ENCODE measurements at places on chromosomes 5 and 9.

- no peak for DNase-seq
Measured at GRCh38 chr9:121949364-121949763, 143.7 kb downstream of the TTLL11 start.

- no peak for DNase-seq
Measured at GRCh38 chr5:180208435-180209081, 453 bp downstream of the RASGEF1C start.

DNA sequence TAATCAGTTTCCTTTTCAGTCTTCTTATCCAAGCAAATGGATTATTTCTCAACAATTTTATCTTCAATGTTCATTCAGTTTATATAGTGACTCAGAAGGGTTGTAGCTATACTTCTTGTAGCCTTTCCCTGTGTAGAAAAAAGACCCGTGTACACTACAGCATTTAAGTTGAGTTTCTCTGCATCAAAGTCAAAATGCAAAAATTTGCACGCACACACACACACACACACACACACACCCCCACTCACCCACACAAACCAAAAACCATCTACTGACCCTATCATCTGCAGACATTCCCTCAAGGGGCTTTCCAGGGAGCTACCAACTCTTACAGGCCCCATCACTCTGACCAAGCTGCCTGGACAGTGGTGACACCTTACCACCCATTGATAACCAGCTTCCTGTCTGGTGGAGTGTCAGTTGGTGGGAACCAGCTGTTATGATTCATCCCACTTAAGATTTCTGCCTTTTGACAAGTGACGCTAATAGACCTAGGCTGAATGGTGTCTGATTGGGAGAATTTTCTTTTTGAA, 12.2 kb upstream of the ELL2 start:
- no peak for DNase-seq

DNA sequence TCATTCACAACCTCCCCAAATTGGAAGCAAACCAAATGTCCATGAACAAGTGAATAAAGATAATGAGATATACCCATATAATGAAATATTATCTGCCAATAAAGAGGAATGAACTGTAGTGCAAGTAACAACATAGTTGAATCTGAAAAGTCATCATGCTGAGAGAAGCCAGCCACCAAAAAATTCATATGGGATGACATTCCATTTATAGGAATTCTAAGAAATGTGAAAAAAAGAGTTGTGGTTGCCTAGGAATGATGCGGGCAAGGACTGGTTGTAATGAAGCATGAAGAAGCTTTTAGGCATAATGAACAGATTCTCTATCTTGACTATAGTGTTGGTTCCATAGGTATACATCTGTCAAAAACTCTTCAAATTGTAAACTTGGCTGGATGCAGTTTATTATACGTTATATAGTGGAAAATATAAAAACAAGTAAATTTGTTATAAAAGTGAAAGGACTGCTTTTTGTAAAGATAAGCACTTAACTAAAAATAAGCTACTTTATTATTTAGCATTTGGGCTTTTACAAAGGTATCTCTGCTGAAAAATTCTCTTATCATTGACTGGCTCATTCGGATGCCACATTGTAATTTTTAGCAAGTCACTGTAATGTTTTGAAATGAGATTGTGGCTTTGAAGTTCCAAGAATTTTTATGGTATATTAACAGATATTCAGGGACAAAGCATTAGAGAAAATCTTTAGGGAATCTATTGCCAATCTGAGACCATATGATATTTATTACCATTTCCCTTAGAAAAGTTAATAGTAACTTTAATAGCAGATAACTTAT, 21.2 kb upstream of the TTC23L start:
- no peak for DNase-seq

GRCh38 chr5:14108170-14108996, 34.8 kb upstream of the TRIO start:
- DNase-seq: no peak

DNA sequence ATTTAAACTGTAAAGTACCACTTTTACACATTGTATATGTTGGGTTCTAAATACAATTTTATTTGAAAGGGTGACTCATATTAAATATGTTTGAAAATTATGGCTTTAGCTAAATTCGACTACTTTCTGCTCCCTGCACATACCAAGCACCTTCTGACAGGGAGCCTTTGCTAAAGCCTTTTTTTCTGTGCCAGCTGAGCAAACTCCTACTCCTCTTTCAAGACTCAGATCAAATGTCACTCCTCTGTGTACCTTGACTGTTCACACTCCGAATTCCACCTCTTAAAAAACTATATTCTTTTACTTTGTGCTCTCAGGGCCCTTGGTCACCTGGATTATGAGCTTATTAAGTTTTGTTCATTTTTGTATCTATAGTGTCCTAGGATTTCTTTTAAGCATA, 6.5 kb upstream of the OXCT1 start:
- DNase-seq: no peak

GRCh38 chr5:17094830-17095229, 122.6 kb upstream of the BASP1 start:
- DNase-seq: no peak

DNA sequence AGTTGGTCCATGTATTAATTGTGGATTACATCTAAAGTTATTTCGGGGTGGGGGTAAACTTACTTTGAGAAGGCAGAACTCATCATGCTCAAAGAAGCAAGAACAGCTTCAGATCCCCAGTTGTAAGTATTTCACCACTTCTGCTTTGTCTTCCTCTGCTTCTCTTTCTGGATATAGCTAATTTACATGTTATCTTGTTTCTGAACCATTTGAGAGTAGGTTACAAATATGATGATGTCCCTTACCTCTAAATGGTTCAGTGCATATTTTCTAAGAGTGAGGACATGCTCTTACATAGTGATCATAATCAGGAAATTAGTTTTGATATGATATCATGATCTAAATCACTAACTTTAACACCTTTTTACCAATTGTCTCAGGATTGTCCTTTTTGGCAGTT, 11.9 kb downstream of the TRIO start:
- no peak for DNase-seq

DNA sequence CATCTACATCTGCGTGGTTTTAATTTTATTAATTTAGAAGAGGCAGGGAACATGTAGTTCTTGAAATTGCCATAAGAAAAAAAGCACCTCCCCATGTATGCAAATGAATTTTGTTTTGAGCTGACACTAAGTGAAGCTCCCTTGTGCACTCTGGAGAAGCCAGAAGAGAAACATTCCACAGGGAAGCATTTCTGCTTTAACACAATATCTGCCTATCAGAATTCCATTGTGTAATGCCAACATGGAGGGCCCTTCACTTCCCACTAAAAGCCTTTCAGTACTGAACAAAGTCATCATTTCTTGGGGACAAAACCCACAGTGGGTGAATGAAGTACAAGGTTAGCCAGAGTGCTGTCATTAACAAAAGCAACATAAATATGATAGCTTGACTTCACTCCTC, 59.7 kb downstream of the PRELID2 start:
- no peak for DNase-seq

GRCh38 chr9:134548185-134548584, 93.4 kb upstream of the COL5A1 start:
- no peak for DNase-seq

GRCh38 chr5:6291961-6292360, 86.4 kb downstream of the MED10 start:
- DNase-seq: no peak

GRCh38 chr5:177462021-177462670, 11.3 kb downstream of the DBN1 start:
- DNase-seq: no peak

DNA sequence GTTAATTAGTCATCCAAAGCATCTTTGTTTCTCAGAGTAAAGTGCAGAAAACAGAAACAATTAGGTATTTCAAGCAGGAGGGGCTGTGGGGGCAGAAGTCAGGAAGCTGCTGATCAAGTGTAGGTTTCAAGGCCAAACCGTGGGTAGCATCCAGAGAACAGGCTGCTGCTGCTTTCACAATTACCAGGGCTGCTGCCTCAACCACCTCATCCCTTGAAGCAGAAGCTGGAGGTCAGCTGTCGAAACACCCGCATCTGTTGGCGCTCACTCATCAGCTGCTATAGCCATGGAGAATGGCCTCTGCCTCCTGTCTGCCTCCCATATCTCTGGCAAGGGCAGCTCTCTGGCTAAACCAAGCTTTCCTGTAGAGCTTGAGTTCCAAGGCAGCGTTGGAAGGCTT, 122.9 kb upstream of the OSMR start:
- no peak for DNase-seq

GRCh38 chr5:39302472-39302871, 61.8 kb downstream of the C9 start:
- DNase-seq: no peak
